Progenitor cell of endocrine pancreas (in vitro differentiated cells): ENCODE measurements at places on chromosomes 4 and X. TPM values are rescaled to one million over a fixed set of nuclear protein-coding genes. Genes with fewer than 3 reads are reported as not detected.

GRCh38 chrX:13843150-13843721 lies 26.3 kb upstream of the GPM6B start:
- no peak overlapping the region for H3K4me3 ChIP-seq
- peaks cover 2% of the 10 kb centered on the region for H3K4me1 ChIP-seq

- peak overlapping the region; percentile 88 for H3K4me3 ChIP-seq
- H3K27ac ChIP-seq, result peak overlapping the region; percentile 94
- DNase-seq, result peak; percentile 59
- H3K36me3 ChIP-seq, result no peaks in the 10 kb centered on the region
- H3K27me3 ChIP-seq, result no peaks in the 10 kb centered on the region
These were observed 626 bp downstream of the JADE3 start for GRCh38 chrX:46912603-46913491.

- H3K27ac ChIP-seq, result peak overlapping the region; percentile 24
- H3K36me3 ChIP-seq, result no peaks in the 10 kb centered on the region
- H3K27me3 ChIP-seq, result no peaks in the 10 kb centered on the region
- no peak for DNase-seq
These were observed 1468.0 kb downstream of the C4orf33 start for GRCh38 chr4:130563889-130564418.

- H3K4me3 ChIP-seq, result no peak overlapping the region
- peaks cover 3% of the 10 kb centered on the region for H3K36me3 ChIP-seq
- no peak overlapping the region for H3K27ac ChIP-seq
- no peak for DNase-seq
These were observed 175.5 kb downstream of the NLGN4X start for GRCh38 chrX:6053141-6053540.

DNA sequence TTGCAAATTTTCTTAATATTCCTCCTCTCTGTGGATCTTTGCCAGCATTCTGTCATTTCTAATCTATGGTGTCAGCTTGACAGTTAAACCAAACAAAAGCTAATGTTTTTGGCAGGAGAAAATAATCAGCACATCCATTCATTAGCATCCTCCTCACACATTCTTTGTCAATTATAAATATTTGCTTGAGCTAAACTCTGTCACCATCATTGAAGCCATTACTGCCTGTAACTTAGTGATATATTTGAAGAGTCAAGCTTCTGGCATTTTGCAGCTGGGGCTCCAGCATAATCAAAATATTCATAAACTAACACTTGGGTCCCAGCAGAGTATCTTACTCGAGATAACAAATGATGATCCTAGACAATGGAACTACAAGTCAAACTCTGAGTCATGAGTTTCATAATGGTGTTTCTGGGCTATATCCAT lies 126.1 kb downstream of the EIF4E start:
- no peaks in the 10 kb centered on the region for H3K36me3 ChIP-seq
- H3K27ac ChIP-seq, result no peak overlapping the region
- DNase-seq, result no peak
- H3K27me3 ChIP-seq, result peaks cover 13% of the 10 kb centered on the region
- H3K4me1 ChIP-seq, result peaks cover 3% of the 10 kb centered on the region

- H3K4me3 ChIP-seq, result no peak overlapping the region
- H3K27me3 ChIP-seq, result peaks cover 26% of the 10 kb centered on the region
- DNase-seq, result no peak
- H3K27ac ChIP-seq, result no peak overlapping the region
These were observed 19.7 kb upstream of the MTM1 start for GRCh38 chrX:150548684-150549083.

DNA sequence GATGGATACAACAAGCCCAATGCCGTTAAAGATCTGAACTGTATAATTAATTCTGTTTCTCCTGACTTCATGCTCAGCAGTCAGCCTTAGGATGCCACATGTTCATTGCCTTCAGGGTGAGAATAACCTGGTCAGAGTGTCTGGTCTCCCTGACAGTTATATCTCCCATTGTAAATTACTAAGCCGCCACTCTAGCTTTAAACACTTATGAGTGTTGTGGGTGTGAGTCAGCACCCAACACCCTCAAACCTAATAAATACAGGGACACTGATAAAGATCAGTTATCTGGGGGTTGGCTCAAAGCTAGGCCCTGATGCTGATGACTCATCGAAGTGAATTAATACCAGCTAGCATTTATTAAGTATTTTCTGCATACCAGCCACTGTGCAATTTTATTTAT lies 64.9 kb upstream of the DYNLT3 start:
- H3K27me3 ChIP-seq, result no peaks in the 10 kb centered on the region
- no peaks in the 10 kb centered on the region for H3K4me1 ChIP-seq
- H3K27ac ChIP-seq, result no peak overlapping the region
- no peak for DNase-seq
- no peak overlapping the region for H3K4me3 ChIP-seq

DNA sequence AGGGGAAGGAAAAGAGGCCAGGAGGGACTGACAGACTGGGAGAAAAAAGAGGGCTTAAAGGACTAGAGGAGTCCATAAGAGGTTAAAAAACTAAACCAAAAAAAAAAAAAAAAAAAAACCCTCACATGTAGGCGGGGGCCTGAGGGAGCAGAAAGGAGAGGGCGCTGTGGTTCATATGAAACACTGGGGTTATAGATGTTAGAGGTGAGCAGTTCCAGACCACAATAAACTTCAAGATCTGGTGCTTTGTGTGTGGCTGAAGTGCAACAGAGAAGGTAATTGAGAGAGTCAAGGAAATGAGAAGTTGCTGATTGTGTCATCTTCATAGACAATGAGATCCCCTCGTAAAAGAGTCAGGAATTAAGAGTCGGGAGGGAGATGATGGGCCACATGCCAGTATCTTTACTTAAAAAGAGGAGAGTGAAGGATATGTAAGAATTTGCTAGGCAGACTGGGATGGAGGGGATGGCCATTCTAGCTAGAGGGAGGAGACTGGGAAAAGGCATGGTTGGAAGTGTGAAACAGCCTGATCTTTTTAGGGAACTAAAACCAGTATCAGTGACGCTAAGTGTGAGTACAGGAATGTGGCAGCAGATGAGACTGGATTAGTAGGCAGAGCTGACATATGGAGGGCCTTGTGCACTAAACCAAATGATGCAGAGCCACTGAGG lies 18.4 kb upstream of the OGT start:
- no peak for DNase-seq
- no peaks in the 10 kb centered on the region for H3K36me3 ChIP-seq
- H3K4me3 ChIP-seq, result no peak overlapping the region
- no peaks in the 10 kb centered on the region for H3K27me3 ChIP-seq

GRCh38 chr4:176001151-176002006 lies 64.3 kb upstream of the WDR17 start:
- peaks cover 16% of the 10 kb centered on the region for H3K27me3 ChIP-seq
- H3K36me3 ChIP-seq, result no peaks in the 10 kb centered on the region
- H3K27ac ChIP-seq, result peak overlapping the region; percentile 95
- peaks cover 4% of the 10 kb centered on the region for H3K4me1 ChIP-seq
- H3K4me3 ChIP-seq, result peak overlapping the region; percentile 87

DNA sequence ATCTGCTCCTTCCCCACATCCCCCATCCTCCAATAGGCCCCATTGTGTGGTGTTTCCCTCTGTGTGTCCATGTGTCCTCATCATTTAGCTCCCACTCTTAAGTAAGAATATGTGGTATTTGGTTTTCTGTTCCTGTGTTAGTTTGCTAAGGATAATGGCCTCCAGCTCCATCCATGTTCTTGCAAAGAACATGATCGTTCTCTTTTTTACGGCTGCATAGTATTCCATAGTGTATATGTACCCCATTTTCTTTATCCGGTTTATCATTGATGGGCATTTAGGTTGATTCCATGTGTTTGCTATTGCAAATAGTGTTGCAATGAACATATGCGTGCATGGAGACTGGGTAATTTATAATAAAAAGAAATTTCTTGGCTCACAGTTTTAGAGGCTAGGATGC lies 31.5 kb downstream of the GRK4 start:
- no peaks in the 10 kb centered on the region for H3K27me3 ChIP-seq
- no peak for DNase-seq
- no peak overlapping the region for H3K4me3 ChIP-seq
- no peak overlapping the region for H3K27ac ChIP-seq
- H3K36me3 ChIP-seq, result peaks cover 1% of the 10 kb centered on the region
- no peaks in the 10 kb centered on the region for H3K4me1 ChIP-seq

GRCh38 chr4:7045961-7046921 lies 3.1 kb downstream of the TADA2B start:
- H3K4me1 ChIP-seq, result peaks cover 28% of the 10 kb centered on the region
- H3K27me3 ChIP-seq, result peaks cover 7% of the 10 kb centered on the region
- DNase-seq, result no peak
- no peak overlapping the region for H3K4me3 ChIP-seq
- peaks cover 6% of the 10 kb centered on the region for H3K36me3 ChIP-seq

GRCh38 chr4:36278789-36279188 lies 2.6 kb upstream of the DTHD1 start:
- H3K36me3 ChIP-seq, result no peaks in the 10 kb centered on the region
- no peak overlapping the region for H3K27ac ChIP-seq
- H3K4me1 ChIP-seq, result peaks cover 7% of the 10 kb centered on the region
- H3K27me3 ChIP-seq, result no peaks in the 10 kb centered on the region
- H3K4me3 ChIP-seq, result no peak overlapping the region
- no peak for DNase-seq

GRCh38 chr4:162841753-162842152 lies 324.9 kb downstream of the NAF1 start:
- H3K27me3 ChIP-seq, result no peaks in the 10 kb centered on the region
- H3K27ac ChIP-seq, result no peak overlapping the region
- no peak for DNase-seq
- H3K4me1 ChIP-seq, result no peaks in the 10 kb centered on the region
- no peak overlapping the region for H3K4me3 ChIP-seq
- H3K36me3 ChIP-seq, result no peaks in the 10 kb centered on the region

DNA sequence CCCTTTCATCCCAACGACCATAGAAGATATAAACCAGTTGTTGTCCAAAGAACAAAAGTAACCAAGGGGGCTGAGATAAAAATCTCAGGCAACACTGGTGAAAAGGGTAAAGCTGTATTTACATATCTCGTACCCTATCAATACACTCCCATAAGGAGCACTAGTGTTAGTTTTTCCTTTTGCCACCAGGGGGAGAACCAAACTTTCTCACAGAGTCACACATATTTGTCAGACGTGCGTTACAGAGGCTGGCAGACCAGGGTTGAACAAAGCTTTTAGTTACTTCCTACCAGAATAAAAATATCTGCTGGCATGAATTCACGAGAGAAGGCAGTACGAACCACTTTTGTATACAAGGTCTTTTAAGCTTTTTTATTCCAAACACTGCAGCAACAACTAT lies 88.3 kb downstream of the AMELX start:
- H3K27ac ChIP-seq, result no peak overlapping the region
- no peak overlapping the region for H3K4me3 ChIP-seq
- no peaks in the 10 kb centered on the region for H3K27me3 ChIP-seq
- peaks cover 1% of the 10 kb centered on the region for H3K36me3 ChIP-seq
- DNase-seq, result no peak

DNA sequence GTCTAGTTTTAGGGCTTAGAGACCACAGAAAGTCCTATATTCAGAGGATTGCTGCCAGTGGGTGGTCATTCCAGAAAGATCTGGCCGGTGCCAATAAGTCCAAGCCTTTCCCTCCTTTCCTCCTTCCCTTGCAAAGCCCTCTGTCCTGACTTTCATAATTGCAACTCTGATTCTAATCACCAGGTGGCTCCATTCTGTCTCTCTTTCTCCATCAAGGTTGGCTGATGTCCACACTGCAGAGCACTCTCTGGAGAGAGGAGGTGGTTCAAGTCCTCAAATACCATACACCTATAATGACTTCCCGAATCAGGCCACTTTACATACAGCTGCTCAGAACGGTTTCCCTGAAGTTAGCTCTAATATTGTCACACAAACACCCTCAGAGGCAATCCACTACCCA lies 22.4 kb upstream of the ARMCX4 start:
- peaks cover 24% of the 10 kb centered on the region for H3K36me3 ChIP-seq
- H3K27ac ChIP-seq, result no peak overlapping the region
- H3K27me3 ChIP-seq, result no peaks in the 10 kb centered on the region
- H3K4me3 ChIP-seq, result no peak overlapping the region
- no peak for DNase-seq
- H3K4me1 ChIP-seq, result no peaks in the 10 kb centered on the region

- no peaks in the 10 kb centered on the region for H3K27me3 ChIP-seq
- H3K4me1 ChIP-seq, result no peaks in the 10 kb centered on the region
- DNase-seq, result no peak
- H3K36me3 ChIP-seq, result no peaks in the 10 kb centered on the region
- H3K27ac ChIP-seq, result no peak overlapping the region
These were observed 857.9 kb upstream of the HTR2C start for GRCh38 chrX:113726009-113726408.

DNA sequence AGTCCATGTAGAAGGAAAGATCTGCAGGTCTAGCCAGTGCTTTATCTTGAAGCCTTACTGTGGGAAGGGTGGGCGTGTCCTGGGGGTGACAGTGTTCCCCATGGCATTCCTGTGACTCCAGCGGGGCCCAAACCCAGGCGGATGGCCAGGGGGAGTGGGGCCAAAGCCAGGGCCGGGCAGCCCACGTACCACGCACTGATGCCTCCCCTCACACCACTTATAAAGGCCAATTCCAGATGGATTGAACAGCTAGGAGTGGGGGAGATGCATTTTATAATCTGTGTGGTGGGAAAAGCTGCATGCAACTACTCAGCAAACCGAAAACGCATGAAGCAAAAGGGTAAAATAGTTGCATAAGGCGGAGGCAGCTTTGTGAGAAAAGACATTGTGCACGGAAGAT lies 36.4 kb downstream of the NELFA start:
- DNase-seq, result no peak
- peaks cover 34% of the 10 kb centered on the region for H3K36me3 ChIP-seq
- peak overlapping the region; percentile 58 for H3K27ac ChIP-seq
- no peak overlapping the region for H3K4me3 ChIP-seq
- no peaks in the 10 kb centered on the region for H3K4me1 ChIP-seq

Gene ANK2
- 9.1 and 11.1 TPM in 2 replicates for total RNA-seq

Gene SLC4A4
- 281 and 286 TPM in 2 replicates for total RNA-seq

Gene DDX53
- not detected in 2 replicates for total RNA-seq

Gene ODAM
- not detected in 2 replicates for total RNA-seq

Gene TRIM75
- total RNA-seq, result not detected in 2 replicates

Gene SMARCA1
- 183 TPM in 2 replicates for total RNA-seq

Gene CXCL10
- total RNA-seq, result not detected in 2 replicates

Gene ATP1B4
- total RNA-seq, result not detected in 2 replicates

Gene MCUB
- total RNA-seq, result 3.9 and 4.0 TPM in 2 replicates

Gene SLC16A2
- total RNA-seq, result 9.0 and 11.1 TPM in 2 replicates
